ENCODE measurements at places on chromosomes 1 and 21.
A peak's percentile ranks its signal among the peaks of the same experiment; 100 is the strongest.

DNA sequence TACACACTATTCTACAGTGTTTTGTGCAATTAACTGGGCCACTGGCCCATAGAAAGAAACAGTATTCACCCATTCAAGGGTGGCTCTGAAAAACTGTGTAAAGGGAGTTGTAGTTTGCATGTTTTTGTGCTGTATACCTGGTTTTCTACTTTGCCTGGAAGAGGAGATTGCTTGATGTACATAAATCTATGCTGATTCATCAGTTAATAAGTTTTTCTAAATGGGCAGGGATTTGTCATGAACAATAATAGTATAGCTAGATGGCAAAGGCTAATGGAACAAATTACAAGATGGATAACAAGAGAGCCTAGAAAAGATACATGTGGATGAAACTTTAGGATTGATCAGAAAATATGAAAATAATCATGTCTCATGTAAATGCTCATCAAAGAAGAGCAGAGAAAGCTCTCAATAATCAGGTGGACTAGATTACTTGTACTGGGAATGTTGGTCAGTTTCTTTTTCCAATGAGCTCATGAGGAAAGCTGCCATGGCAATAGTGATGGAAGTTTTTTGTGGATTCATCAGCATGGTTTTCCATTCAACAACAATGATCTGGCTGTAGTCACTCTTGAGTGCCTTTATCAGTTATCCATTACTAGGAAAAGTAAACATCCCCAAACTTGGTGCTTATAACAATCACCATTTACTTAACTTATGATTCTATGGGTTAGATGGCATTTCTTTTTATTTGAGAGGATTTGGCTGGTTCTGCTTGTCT is 602.8 kb downstream of the BRINP3 start:
- no peak for DNase-seq

GRCh38 chr1:25033828-25034705 is 104.0 kb upstream of the RUNX3 start:
- peak; percentile 81 for DNase-seq

- DNase-seq = no peak
Observed at GRCh38 chr1:155942578-155943141, 1.2 kb downstream of the RXFP4 start.

DNA sequence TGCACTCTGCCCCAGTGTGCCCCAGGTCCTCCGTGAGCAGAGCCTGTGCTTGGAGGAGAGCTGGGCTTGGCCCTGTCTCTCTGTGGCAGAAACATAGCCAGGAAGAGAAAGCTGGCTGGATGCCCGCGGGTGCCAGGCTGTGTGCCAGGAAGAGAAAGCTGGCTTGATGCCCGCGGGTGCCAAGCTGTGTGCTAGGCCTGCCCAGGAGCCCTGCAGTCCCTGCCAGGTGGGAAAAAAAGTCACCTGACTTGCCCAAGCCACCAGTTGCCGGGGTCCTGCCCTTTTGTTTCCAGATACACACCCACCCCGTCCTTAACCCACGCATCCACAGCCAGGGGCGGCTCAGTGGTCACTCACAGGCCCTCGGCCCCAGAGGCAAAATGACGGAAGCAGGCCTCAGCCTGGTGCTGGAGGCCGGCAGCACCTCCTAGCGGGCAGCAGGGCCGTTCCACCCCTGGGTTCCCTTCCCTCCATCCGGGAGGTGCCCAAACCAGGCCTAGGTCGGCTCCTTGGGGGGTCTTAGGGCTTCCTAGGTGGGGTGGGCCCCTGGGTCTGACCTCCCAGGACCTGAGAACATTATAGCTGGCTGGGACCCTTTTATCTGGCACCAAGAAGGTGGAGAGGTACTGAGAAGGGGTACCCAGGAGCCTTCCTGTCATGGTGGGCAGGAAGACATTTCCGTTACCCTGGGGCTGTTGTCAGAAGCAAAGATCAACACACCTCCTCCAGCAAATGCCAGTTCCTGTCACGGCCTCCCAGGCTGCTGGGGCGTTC is 9.1 kb downstream of the ITGB2 start:
- peak; percentile 48 for DNase-seq
